ENCODE measurements at places on chromosomes 2 and 18. TPM values are rescaled to one million over a fixed set of nuclear protein-coding genes. Genes with fewer than 3 reads are reported as not detected.

- no peak for DNase-seq
Measured at GRCh38 chr18:58140387-58141325, 96.6 kb downstream of the NEDD4L start.

GRCh38 chr2:74562126-74562775 is 7.7 kb downstream of the DOK1 start:
- DNase-seq, result no peak

GRCh38 chr2:215878476-215879063 is 134.8 kb downstream of the MREG start:
- no peak for DNase-seq

DNA sequence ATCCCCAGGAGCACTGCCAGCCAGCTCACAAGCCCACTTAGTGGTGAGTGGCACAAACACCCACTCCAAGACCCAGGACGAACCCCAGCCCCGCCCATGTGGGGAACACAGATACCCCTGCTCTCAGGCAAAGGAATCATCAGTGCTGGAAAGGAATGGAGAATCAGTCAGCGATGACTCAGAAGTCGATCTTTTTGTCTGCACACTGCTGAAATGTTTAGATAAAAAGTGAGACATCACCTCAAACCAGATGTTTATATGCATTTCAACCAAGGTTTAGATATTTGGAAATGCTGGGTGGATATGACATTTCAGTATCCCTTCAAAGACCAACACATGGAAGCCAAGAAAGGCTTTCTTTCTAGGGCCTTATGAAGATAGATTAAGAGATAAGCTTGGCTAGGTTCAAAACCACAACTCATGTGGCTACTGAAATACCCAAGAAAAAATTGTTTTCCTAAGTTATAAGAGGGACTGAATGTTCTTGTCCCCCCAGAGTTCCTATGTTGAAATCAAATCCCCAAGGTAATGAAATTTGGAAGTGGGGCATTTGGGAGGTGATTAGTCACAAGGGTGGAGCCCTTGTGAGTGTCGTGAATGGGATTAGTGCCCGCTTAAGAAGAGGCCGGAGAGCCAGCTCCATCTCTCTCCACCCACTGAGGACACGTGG is 43.7 kb downstream of the POU3F3 start:
- no peak for DNase-seq

GRCh38 chr2:37923308-37924055 is 1.6 kb upstream of the RMDN2 start:
- DNase-seq, result no peak

DNA sequence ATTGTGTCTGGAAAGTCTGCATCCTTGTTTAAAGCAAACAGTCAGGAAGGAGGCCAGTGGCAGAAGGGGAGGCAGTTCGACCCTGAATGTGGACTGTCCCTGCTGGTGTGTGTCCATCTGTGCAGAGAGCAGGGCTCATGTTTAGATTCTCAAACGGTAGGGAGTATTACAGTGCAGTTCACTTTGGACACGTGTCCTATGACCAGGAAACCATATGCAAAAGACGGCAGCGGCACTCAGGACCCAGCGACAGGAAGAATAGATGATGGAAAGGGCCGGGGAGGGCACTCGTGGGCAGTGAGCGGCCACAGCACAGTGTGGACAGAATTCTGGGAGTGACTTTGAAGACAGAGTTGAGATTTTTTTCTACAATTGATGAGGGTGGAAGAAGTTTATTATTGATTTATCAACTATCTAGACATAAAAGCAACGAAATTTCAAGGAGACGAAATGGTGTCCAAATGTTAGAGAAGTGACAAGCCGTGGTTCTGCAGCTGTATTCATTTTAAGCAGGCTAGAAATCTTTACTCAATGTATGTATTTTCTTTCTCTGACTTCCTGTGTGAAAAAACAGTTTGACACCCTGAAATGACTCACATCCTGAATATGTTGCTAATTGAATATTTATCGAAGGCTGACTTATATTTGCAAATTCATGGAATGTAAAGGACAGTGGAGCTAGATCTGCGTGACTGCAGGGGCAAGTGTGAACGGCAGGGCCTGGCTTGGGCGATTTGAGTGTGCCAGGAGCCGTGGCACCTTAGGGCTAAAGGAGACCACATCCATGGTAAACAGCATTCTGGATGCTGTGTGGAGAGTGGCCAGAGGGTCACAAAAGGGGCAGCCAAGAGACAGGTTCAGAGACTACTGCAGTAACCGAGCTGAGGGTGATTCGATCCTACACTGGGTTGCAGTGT is 214.2 kb downstream of the PTGR3 start:
- no peak for DNase-seq

- no peak for DNase-seq
Measured at GRCh38 chr2:105215586-105216192, 25.9 kb upstream of the GPR45 start.

- no peak for DNase-seq
Measured at GRCh38 chr2:236334122-236334876, 70.1 kb upstream of the ASB18 start.

DNA sequence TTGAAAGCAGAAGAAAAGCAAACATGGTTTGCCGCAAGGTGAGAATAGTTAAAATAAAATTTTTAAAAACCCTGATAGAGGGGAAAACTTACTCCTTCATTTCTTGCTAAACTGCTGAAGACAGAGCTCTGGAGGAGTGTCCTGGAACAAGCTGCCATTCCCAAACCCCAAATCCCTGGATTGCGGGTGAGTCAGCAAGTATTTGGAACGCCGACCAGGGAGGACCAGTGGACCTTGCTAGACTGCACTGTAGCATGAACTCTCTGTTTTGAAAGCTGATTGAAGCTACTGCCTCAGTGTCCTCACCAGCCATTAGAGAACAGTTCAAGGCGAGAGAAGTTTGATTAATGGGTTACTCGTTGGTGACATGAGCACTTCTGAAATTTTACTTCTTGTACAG is 99.4 kb upstream of the RASGRP3 start:
- DNase-seq, result no peak

GRCh38 chr2:171227066-171227782 is 66.5 kb upstream of the TLK1 start:
- no peak for DNase-seq

DNA sequence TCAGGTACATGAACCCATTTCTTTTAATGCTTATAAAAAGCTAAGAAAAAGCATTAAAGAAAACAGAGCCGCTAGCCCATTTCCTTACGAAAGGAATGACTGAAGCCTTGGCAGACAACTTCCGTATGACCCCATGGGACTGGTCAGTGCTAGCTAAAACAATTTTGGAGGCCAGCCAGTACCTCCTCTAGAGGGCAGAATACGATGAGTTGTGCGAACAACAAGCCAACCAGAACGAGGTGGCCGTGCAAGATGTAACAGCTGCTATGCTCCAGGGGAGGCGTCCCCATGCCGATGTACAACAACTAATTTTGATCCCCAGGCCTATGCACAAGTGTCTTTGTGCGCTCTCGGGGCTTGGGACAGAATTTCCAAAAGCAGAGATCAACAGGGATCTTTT is 16.7 kb downstream of the MAP3K2 start:
- no peak for DNase-seq

GRCh38 chr2:28389399-28390240 is 3.0 kb upstream of the FOSL2 start:
- DNase-seq, result no peak

DNA sequence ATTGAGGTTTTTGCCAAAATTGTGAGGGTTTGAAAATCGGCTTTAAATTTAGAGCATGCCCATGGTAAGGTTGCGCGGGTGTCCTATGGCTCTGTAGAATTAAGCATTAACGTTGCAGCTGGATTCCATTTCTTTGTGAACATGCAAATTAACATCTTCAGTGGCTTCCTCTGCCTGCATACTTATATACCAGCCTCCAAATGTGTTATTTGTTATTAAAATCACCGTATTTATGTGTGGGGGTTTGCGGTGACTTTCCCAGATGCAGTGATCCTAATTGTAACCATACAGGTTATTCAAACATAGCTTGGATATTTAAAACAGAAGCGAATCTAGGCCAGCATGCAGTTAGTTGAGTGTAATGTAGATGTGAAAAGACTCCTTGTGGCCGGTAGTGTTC is 80.2 kb downstream of the TGOLN2 start:
- DNase-seq, result no peak

DNA sequence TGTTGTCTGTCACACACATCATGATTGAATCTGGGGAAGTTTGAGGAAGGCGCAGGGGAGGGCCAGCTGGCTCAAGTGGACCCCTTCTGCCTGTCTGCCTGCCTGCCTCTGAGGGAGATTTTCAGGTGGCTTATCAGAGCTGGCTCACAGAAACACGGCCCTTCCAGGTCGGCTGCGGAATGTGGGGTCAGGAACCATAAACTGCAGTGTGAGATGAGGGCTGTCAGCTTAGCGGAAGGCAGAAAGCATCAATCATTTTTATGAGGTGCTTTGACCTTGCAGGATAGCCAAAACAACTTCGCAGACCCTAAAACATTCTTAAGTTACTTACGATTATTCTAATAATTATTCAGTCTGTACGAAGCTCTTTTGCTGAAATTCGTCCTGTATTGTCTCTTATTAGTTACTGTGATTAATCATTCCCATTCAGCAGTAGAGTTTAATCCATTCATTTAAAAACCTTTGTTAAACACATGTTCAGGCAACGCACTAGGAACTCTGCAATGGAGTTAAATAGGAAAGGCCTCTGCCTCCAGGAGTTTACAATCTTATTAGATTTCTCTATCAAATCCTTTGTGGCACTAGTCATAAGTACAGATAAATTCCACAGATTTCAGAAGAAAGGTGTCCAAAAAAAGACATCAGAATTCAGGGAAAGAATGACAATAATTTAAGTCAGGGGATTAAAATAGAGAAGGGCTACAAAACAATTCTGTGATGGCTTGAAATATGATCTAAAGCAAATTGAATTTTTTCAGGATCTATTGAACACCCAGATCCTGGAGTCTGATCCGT is 371.6 kb downstream of the HRH4 start:
- no peak for DNase-seq

DNA sequence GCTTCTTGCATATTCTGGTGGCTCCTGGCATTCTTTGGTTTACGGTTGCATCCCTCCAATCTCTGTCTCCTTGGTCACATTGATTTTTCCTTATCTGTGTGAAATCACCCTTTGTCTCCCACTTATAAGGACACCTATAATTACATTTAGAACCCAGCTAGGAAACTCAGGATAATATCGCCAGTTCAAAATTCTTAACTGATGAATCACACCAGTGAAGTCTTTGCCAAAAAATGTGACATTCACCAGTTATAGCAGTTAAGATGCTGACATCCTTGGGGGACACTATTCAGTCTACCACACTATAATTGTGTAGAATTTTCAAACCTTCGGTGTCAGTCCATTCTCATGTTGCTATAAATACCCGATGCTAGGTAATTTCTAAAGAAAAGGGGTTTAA is 320.2 kb downstream of the TMX3 start:
- DNase-seq, result no peak

The CDCA7 gene
- 64.4 TPM for polyA plus RNA-seq

The ORC2 gene
- 7.1 TPM for polyA plus RNA-seq

The GNLY gene
- not detected for polyA plus RNA-seq

The CYP27C1 gene
- polyA plus RNA-seq, result 1.3 TPM

The ACTG2 gene
- polyA plus RNA-seq, result 6.2 TPM

The STK16 gene
- 51.4 TPM for polyA plus RNA-seq

The SERPINB2 gene
- polyA plus RNA-seq, result not detected
